ENCODE measurements at places on chromosomes 1 and 21. TPM values are rescaled to one million over a fixed set of nuclear protein-coding genes. Genes with fewer than 3 reads are reported as not detected.

DNA sequence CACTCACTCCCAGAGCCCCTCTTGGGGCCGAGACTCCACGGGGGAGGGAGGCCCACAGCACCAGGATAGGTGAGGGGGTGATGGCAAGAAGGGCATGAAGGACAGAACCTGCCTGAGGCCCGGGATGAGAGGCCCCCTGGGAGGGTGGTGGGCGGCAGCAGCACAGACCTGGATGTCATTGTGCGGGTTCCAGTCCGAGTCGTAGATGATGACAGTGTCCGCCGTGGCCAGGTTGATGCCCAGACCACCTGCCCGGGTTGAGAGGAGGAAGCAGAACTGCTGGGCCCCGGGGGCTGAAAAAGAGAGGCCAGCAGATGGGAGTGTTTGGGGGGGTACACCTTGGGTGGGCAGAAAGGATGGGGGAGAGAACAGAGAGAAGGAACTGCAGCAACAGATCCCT is 50.1 kb downstream of the CHD5 start:
- no peak for DNase-seq

DNA sequence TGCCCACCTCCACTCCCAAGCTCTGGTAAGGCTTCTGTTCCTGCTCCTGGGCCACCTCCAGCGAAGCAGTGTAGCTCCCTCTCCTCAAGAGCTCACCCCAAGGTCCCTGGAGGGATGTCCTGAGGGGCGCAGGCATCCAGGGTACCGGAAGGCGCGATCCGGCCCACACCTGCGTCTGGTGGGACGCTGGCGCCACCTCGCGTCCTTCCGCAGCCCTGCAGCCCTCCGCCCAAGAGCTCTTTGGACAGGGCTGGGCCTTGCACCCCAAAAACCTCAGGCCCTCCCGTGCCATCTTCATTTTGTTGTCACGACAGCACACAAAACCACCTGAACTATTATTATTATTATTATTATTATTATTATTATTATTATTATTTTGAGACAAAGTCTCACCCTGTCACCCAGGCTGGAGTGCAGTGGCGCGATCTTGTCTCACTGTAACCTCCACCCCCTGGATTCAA is 49.2 kb upstream of the PAX7 start:
- no peak for DNase-seq

GRCh38 chr21:42495765-42496119 is 282 bp downstream of the RSPH1 start:
- no peak for DNase-seq

- DNase-seq: no peak
Measured at GRCh38 chr1:5959087-5959486, 33.1 kb downstream of the NPHP4 start.

DNA sequence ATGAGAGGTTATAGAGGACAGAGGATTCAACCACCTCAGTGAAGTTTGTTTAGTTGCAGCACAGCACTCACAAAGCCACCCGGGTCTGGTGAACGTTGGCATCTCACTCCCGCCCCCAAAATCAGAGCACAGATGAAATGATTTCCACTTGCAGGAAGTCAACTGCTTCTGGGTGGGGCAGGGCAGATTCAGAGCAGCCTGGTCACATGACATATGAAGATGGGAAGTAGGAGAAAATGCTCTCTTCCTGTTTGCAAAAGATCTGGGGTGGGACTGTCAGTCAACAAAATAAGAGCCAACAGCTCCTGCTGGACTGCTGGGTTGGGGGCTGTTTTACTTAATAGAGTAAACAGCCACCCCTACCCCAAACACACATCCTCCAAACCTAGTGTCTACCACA is 43.2 kb downstream of the LRRC71 start:
- DNase-seq: no peak

DNA sequence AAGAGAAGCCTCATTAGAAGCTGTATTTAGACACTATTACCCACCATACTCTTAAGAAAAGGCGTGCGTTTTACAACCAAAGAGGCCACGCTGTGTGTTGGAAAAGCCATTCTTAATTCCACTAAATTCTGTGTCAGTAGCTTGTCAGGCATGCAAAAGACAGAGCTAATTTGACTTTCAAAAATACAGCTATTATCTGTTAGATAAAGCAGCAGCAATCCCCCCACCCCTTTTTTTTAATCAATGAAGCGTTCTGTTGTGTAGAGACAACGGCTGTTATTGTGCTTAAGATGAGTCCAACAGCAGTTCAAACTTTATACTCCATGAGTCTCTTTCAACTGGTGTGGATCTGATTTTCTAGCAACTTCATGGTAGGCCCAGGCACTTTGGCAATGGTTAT is 43.5 kb downstream of the PLA2G4A start:
- no peak for DNase-seq

DNA sequence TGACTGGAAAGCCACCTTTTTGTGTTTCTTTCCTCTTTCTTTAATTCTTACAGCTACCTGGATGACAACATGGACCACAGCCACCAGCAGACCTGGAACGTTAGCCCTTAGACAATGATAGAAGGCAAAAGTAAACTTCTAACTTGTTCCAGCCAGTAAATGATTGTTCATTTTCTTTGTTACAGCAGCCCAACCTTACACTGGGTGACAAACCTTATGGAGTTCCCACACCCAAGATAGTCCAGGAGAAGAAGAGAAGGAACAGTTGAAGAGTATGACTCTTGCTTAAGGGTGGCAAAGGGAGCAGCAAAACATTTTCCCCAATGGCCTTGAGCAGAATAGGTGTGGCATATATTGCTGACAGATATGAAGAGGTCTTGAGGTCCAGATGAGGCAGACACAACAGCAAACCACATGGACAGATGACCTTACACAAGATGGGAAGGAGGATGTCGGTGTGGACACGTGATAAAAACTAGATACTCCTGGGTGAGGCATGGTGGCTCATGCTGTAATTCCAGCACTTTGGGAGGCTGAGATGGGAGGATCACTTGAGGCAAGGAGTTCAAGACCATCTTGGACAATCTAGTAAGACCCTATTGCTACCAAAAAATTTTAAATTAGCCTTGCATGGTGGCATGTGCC is 11.8 kb upstream of the FAM76A start:
- no peak for DNase-seq

GRCh38 chr1:18681423-18681835 is 50.8 kb downstream of the PAX7 start:
- DNase-seq: no peak

DNA sequence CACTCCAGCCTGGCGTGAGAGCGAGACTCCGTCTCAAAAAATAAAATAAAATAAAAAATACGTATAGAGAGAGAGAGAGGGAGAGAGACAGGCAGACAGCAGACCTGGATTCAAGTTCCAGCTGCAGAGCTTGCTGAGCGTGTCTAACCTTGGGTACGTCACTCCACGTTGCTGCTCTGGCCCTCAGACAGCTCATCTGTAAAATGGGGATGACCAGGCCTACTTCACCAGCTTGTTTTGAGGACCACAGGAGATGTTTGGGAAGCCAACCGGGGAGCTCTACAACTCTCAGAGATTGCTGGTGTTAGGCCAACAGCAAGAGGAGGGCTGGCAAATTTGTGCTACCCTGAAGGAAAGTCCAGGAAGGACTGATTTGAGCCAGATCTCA is 499 bp upstream of the TRAF5 start:
- DNase-seq: no peak

- DNase-seq: no peak
Measured at GRCh38 chr1:111369645-111370044, 57.9 kb downstream of the OVGP1 start.

HES3 gene
- not detected for polyA plus RNA-seq

ADAMTS5 gene
- 5.4 TPM for polyA plus RNA-seq

LMX1A gene
- polyA plus RNA-seq: not detected

OR2L8 gene
- polyA plus RNA-seq: not detected

Measured in BJ (cell line).